WTC11 (cell line): ENCODE measurements at places on chromosomes 4 and X.

DNA sequence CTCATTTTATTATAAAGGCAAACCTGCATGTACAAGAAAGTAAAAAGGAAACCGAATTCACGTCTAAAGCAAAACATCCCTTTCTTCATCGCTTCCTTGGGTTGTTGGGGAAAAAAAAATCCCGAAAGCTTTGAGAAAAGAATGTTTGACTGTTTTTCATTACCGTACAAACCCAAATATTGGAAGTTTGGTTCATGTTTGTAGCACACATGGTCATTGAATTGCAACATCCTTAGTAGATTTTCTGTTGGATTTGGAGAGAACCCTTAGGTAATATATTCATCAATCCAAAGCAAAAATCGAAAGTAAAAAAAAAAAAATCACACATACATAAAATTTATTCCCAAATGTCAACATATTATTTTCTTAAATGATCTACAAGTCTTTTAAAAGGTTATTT lies 420.3 kb downstream of the MAPK10 start:
- no peak overlapping the region for H3K4me3 ChIP-seq
- H3K36me3 ChIP-seq, result no peaks in the 10 kb centered on the region
- H3K27me3 ChIP-seq, result no peaks in the 10 kb centered on the region
- H3K27ac ChIP-seq, result no peak overlapping the region
- H3K4me1 ChIP-seq, result no peaks in the 10 kb centered on the region

- peaks cover 53% of the 10 kb centered on the region for H3K4me1 ChIP-seq
- H3K27ac ChIP-seq, result peak overlapping the region; percentile 74
- H3K36me3 ChIP-seq, result peaks cover 14% of the 10 kb centered on the region
- no peaks in the 10 kb centered on the region for H3K27me3 ChIP-seq
- no peak for DNase-seq
- no peak overlapping the region for H3K4me3 ChIP-seq
Measured at GRCh38 chr4:1294891-1295290, 5.2 kb downstream of the MAEA start.

DNA sequence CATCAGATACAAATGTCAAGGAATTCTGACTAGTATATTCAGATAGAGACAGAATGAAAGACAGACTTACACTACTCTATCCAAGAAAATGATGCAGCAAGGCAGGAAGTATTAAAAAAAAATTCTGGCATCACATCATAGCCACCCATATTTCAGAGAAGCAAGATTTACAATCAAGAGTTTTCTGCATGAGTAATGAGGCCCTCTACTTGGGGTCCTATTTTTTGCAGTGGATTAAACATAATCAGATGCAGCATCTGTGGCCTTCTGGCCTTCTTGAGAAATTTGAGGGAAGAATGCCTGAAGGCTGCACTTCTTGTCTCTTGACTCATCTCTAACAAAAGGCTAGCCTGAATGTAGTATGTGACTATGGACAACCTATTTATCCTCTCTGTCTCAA lies 48.2 kb upstream of the SLIT2 start:
- H3K36me3 ChIP-seq, result no peaks in the 10 kb centered on the region
- no peak overlapping the region for H3K4me3 ChIP-seq
- H3K27me3 ChIP-seq, result no peaks in the 10 kb centered on the region
- DNase-seq, result no peak

- H3K4me1 ChIP-seq, result no peaks in the 10 kb centered on the region
- no peak overlapping the region for H3K27ac ChIP-seq
- no peak overlapping the region for H3K4me3 ChIP-seq
- H3K36me3 ChIP-seq, result peaks cover 60% of the 10 kb centered on the region
- no peaks in the 10 kb centered on the region for H3K27me3 ChIP-seq
Measured at GRCh38 chrX:41145920-41146608, 60.8 kb downstream of the USP9X start.

DNA sequence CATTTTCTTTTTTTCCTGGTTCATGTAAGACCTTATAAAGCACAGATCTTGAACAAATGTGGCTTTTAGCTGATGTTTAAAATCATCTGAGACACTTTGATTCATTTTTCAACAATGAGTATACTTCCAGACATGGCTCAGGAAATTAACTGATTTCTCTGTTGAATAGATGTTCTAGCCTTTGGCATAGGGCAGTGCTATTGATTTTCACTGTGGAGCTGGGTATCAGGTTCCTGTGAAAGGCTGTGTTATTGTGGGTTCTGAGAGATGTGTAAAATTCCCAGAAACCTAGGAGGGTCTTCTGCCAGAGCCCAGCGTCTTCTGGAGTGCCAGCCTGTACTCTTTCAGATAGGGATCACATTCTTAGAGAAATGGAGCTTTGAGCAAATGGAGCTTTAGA lies 278.9 kb downstream of the EPHA5 start:
- H3K27me3 ChIP-seq, result no peaks in the 10 kb centered on the region
- no peak overlapping the region for H3K4me3 ChIP-seq
- H3K36me3 ChIP-seq, result peaks cover 2% of the 10 kb centered on the region; the same call in 1 of the 2 replicates
- no peak overlapping the region for H3K27ac ChIP-seq
- H3K4me1 ChIP-seq, result peaks cover 4% of the 10 kb centered on the region; the same call in 1 of the 2 replicates

GRCh38 chr4:13103382-13104015 lies 380.6 kb downstream of the RAB28 start:
- H3K4me1 ChIP-seq, result no peaks in the 10 kb centered on the region
- peak; percentile 16 for DNase-seq
- no peak overlapping the region for H3K4me3 ChIP-seq
- peaks cover 13% of the 10 kb centered on the region for H3K36me3 ChIP-seq

DNA sequence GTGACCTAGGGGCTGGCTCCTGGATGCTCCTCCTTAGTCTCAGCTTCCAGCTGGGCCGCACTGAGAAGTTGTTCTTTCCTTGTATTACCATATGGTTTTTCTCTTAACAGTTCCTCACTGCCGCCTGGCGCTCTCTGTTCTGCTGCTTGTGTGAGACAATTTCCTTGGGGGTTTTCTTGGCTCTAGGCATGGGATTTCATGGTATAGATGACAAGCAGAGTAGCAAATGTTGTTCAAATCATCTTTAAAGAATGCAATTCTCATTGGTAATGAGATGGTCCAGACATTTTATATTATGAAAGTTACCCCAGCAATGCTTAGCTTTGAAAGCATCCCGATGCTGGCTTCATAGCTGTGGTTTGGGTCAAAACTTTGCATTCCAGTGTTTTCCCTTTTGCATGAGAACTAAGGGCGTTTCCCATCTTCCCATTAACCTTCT lies 37.6 kb downstream of the SEPTIN11 start:
- H3K36me3 ChIP-seq, result peaks cover 8% of the 10 kb centered on the region
- H3K4me1 ChIP-seq, result peaks cover 73% of the 10 kb centered on the region
- H3K27me3 ChIP-seq, result no peaks in the 10 kb centered on the region

GRCh38 chrX:136336623-136337022 lies 35.9 kb downstream of the ADGRG4 start:
- no peak overlapping the region for H3K4me3 ChIP-seq
- H3K36me3 ChIP-seq, result no peaks in the 10 kb centered on the region
- no peaks in the 10 kb centered on the region for H3K4me1 ChIP-seq
- no peak for DNase-seq
- no peak overlapping the region for H3K27ac ChIP-seq
- H3K27me3 ChIP-seq, result peaks cover 3% of the 10 kb centered on the region; the same call in 1 of the 2 replicates

GRCh38 chrX:147912093-147912801 lies 528 bp downstream of the FMR1 start:
- H3K4me3 ChIP-seq, result peak overlapping the region; percentile 94
- peaks cover 33% of the 10 kb centered on the region for H3K4me1 ChIP-seq
- H3K27me3 ChIP-seq, result peaks cover 31% of the 10 kb centered on the region
